ENCODE measurements at places on chromosomes 3 and 15.

- no peak for DNase-seq
These were observed 130.3 kb downstream of the GHSR start for GRCh38 chr3:172317984-172318383.

DNA sequence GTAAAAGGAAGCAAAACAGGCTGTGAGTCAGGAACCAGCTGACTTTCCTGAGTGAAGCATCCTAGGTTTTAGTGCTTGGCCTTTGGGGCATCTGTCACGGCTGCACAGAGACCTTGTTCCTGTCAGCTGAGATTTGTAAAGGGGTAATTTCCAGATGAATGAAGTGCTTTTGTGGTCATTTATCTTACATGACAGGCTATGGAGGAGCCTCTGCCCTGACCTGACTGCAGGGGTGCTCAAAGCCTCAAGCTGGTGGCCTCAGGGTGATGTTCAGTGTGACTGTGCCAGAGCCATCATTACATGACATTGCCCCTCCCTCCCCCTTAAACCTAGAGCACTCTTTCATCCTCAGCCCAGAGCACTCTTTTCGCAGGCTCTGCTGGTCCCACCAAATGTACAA, 132.5 kb downstream of the ARNT2 start:
- DNase-seq, result no peak

GRCh38 chr15:77457191-77457904, 36.7 kb downstream of the HMG20A start:
- no peak for DNase-seq

DNA sequence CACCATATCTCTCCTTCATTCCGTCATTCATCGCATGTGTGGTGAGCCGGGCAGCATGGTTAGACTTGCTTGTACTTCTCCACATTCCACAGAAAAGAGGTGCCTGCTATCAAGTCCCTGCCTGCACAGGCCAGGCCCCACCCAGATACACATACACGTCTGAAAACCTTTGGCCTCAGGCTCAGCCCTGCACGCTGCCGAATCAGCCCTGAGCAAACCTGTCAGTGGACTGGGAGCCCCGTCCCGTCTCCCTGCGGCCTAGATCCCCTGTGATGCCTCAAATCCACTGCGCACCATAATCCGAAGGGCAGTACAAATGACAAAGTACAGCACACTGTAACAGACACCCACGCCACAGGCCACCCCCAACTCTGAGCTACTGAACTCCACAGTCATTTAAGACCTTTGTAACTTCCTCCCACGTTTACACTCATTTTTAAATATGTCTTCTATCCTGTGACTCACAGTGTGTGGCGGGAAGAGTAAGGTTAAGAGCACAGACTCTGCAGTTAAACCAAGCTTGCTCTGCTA, 67.1 kb downstream of the MB21D2 start:
- DNase-seq, result peak; percentile 1

- DNase-seq, result no peak
These were observed 8.1 kb downstream of the PGBD4 start for GRCh38 chr15:34109797-34110663.

GRCh38 chr3:67617518-67617917, 36.9 kb downstream of the SUCLG2 start:
- no peak for DNase-seq

DNA sequence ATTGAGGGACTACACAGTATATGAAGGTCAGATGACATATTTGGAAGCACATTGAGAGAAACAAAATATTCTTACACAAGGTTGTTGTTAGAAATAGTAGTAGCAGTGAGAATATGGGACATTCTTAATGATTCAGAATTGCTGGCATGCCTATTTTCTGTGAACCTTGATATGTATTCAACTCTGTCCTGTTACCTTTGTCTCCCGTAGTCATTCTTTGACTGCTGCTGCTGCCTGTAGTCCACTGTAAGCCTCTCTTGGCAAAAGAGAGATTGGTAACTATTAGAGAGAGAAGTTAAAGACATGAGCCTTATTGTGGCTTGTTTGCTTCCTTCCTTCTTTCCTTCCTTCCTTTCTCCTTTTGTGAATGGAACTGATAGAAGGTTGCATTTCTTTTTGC, 64.5 kb downstream of the TCF12 start:
- DNase-seq, result no peak

- no peak for DNase-seq
These were observed 34.9 kb upstream of the TBC1D23 start for GRCh38 chr3:100225883-100226282.

DNA sequence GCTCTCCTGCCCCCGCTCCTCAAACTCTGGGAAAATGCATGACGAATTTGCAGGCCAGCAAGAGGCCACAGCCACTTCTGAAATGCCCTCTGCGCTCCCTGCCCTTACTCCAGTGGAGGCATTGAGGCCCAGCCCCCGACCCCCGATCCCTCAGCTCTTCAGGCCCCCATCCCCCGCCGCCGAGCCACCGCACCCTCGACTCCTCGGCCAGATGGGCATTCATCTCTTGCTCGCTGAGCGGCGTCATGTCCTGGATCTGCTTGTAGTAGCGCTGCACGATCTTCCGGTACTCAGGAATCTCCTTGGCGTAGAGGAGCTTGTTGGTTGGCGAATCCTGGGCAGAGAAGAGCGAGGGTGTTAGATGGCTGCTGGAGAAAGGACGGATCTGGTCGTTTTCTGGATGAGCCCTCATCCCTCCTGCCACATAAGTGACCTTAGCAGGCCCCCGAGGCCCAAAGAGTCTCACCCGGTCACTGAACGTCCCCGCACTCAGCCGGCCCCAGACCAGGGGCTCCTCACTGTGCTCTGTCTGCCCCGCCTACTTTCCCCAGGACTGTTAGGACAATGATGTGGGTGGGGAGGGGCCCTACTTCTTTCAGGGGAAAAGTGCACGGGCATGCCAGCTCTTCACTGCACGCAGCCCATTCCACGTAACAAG, 14.0 kb downstream of the H1-8 start:
- DNase-seq, result no peak

- DNase-seq, result no peak
These were observed 242.8 kb downstream of the ZNF385D start for GRCh38 chr3:21508246-21508645.

DNA sequence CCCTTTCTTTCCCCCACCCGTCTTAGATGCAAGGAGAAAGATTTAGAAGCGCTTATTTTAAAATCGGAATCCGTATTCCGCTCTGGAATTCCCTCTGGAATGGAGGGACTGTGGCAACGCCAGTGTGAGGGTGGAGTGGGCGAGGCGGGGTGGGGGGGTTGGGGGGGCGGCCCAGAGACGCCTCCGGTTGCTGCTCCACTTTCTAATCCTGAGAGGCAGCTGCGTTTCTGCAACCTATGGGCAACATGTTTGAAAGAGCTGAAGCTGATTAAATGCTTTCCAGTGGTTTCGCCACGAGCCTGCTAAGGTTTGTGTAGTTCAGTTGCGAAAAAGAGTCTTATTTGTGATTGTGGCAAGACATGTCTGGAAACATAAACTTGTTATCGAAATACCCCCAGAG, at the start of gene CCK:
Gene CCK (minus strand): TSS at position 101 of the 400 bp plus-strand sequence. CDS start 2,555 bp downstream, outside the sequence.
- no peak for DNase-seq

GRCh38 chr15:57245714-57246113, 130.6 kb upstream of the CGNL1 start:
- DNase-seq, result no peak

- DNase-seq, result no peak
These were observed 20.1 kb downstream of the DIPK2A start for GRCh38 chr3:143991713-143992112.

- DNase-seq, result no peak
These were observed 80.0 kb upstream of the RORA start for GRCh38 chr15:61309031-61309511.

GRCh38 chr3:169242708-169243513, 420.6 kb downstream of the MECOM start:
- no peak for DNase-seq

GRCh38 chr15:31396881-31397560, 70.4 kb downstream of the KLF13 start:
- no peak for DNase-seq

DNA sequence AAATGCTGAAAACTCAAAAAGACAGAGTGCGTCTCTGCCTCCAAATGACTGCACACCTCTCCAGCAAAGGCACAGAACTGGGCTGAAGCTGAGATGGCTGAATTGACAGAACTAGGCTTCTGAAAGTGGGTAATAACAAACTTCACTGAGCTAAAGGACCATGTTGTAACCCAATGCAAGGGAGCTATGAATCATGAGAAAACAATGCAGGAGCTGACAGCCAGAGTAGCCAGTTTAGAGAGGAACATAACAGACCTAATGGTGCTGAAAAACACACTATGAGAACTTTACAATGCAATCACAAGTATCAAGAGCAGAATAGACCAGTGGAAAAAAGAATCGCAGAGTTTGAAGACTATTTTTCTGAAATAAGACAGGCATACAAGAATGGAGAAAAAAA, 10.1 kb upstream of the AVEN start:
- DNase-seq, result no peak

DNA sequence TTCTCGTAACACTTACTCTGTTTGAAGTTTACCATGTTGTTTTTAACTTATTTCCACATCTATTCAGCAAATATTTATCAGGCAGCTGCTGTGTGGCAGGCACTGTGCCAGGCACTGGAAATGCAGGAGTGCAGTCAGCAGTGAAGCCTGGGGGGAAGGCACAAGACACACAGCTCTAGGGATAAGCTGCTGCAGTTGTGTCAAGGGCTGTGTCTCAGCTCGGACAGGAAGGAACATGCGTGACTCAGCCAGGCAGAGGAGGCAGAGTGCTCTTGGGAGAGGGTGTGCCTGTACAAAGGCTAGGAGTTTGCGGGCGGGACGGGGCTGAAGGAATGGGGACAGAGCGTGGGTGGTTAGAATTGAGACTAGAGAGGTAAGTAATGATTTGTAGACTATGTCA, 24.7 kb downstream of the LYSMD4 start:
- DNase-seq, result no peak

DNA sequence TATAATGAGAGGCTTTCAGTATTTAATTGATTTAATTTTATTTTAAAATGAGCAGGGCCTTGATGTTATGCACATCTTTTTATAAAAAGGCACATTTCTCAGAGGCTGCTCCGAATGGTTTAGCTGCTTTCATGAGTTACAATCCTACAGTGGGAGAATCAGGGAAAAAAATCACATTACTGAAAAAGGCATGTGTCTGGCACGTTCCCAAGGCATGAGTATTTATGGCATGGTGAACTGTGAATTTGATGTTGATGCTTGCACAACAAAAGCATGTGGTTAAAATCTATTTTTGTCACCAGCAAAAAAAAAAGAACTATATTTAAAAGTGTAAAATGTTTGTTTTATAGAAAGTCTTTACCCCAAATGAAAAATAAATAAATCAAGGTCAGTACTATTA, 485.2 kb upstream of the ROBO2 start:
- DNase-seq, result no peak

- no peak for DNase-seq
These were observed 4.2 kb downstream of the PLOD2 start for GRCh38 chr3:146156666-146157314.

GRCh38 chr3:53091011-53091410, 39.2 kb downstream of the RFT1 start:
- no peak for DNase-seq

- DNase-seq, result no peak
These were observed 10.0 kb upstream of the MANF start for GRCh38 chr3:51375136-51375535.

DNA sequence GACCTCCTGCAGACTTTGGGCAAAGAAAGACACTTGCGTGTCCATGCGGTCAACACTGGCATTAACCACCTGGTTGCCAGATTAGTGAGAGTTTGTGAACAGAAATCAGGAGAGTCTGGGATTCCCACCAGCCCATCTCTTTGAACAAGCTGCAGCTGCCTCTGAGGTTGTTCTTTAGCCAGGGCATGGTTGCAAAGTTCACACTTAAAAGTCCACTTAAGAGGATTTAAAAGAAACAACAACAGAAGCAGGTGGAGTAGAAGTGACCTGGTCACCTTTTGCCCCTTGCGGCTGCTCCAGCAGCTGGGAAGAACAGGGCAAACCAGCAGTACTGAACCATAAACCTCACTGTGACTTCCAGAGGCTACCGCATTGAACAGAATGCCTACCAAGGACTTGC, 97.3 kb downstream of the FOXB1 start:
- no peak for DNase-seq

GRCh38 chr3:47578691-47579632, at the start of gene CSPG5:
Gene CSPG5, minus strand, starts transcription at chr3:47578865. Its CDS starts 172 bp downstream, at chr3:47578693.
- DNase-seq, result no peak

DNA sequence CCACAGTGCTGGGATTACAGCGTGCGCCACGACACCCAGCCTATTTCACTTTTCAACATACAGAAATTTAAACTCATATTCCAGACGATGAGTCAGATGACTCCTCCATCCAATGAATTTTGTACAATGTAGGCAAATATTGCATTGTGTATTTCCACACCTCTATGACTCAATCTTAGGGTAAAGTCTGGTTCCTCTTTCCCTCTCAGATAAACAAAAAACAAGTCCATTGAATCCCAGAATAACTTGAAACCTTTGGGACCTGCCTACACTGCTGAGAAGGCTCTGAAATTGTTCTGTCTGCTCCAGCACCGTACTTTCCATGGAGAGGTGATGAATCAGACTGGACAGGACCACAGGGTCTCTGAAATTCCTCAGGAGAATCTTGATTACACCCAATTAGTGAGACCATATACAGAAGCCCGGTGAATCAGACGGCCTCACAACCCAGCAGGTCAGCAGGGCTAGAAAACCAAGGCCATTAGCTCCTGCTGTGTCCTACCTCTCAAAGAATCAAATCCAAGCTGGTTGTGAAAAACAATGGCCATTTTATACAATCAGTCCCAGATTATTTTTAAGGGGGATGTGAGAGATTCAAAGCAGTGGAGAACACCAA, 112.6 kb downstream of the ERC2 start:
- DNase-seq, result no peak

DNA sequence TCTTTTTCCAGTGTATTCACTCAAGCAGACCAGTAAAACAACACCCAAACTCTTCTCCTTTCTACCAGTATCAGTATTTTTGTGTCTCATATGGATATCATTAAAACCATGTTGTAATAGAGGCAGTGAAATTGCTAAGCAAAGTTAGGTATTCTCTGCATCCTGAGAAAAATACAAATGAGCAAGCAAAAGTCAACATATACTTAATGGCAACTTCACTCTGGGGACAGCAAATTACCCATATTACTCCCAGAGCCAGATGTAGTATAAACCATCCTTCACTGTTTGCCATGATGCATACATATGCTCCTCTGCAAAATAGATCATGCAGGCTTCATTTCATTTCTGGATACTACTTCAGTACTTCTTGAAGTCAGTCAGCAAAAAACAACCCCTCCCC, 22.1 kb downstream of the UBA5 start:
- no peak for DNase-seq

DNA sequence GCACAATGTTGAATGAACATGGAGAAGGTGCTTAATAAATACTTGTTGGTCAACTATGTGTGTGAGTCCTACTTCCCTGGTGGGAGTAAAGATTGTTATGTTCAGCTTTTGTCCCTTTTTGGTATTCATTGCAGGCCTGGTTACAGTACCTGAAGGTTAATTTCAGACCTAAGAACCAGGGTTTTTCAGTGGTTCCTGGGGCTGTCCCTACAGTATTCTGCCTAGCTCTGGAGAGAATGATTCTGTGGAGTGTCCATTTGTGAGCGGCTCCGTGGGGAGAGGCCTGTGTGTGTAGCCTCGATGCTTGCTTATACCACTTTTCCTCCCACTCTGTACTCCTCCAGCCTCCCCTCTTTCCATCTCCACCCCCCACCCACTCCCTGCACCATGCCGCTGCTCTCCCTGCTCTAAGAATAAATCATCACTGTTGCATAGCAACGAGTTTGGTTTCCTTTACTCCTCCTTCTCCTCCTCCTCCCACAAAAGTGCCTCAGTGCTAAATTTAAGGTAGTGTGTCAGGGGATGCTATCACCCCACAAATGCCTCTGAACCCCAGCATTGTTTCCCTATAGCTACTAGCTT, 150.6 kb upstream of the ROPN1 start:
- no peak for DNase-seq

All from stimulated activated CD8-positive, alpha-beta memory T cell treated with anti-CD3 and anti-CD28 coated beads, Interleukin-4, amount 100 ng/mL, for 4 hours (primary cell).